ENCODE measurements at places on chromosomes 3 and 15.

DNA sequence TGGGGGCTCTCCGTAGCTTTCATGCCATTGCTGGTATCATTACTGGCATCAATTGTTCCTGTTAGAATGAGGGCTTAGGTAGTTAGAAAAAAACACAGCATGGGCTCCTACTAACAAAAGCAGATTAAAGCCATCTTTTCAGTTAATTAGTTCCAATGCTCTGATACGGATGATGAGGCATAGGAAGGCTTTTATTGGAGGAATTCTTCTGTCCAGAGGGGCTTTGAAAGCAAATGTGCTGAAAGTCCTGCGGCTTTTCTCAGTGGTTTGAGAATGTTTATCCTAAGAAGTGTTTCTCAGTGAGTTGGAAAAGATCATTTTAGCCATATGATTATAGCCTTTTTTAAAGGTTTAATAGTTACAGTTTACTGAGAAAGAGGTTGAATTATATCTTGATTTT, 198.5 kb downstream of the THSD4 start:
- DNase-seq = no peak

- DNase-seq = no peak
These were observed 182.9 kb downstream of the KCNMB2 start for GRCh38 chr3:178718995-178719635.

- DNase-seq = no peak
These were observed 101.0 kb downstream of the CBLB start for GRCh38 chr3:105767776-105768175.

- DNase-seq = no peak
These were observed 42.4 kb downstream of the C3orf20 start for GRCh38 chr3:14717307-14717706.

- DNase-seq = no peak
These were observed 37.9 kb upstream of the TSC22D2 start for GRCh38 chr3:150370122-150370602.

- DNase-seq = no peak
These were observed 231.6 kb upstream of the AGTR1 start for GRCh38 chr3:148466143-148466542.

All from CD4-positive, alpha-beta T cell treated with Interleukin-12 subunit alpha and Interleukin-12 subunit beta, for 1 hour (primary cell).